ENCODE measurements at places on chromosomes 4 and X.

DNA sequence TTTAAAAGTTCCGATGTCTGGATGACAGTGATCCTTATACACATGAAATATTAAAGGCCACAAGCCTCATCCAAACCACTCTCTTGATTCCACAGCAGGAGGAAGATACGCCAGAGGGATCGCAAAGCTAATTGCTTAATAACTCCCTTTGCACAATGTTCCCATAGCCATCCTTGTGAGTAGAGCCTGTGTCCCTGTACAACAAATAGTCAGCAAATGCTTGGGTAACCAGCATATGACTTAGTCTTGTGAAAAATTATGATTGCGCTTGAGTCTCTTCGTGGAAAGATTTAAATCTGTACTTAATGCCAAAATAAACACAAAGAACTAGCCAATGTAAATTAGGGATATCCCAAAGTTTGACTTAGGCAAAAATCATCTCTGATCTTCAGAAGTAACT, 31.5 kb downstream of the SLC9A7 start:
- no peak for DNase-seq

GRCh38 chrX:3697220-3697684, 16.2 kb downstream of the PRKX start:
- no peak for DNase-seq

DNA sequence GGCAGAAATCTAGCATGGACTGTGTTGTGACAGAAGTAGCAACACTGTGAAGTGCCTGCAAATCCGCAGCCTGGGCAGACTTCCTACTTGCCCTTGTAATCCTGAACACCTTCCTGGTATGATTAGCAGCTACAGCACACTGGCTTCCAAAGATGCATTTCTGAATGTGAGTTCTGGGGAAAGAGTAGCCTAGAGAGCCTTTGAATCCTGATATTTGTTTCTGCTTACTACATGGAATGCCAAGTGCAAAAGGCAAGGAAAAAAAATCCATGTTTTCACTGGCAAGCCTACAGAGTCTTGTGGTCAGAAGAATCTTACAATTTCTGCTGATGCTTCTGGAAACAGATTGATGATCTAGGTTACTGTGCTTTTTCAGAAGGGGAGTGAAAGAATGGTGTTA, 223.7 kb downstream of the COL25A1 start:
- no peak for DNase-seq

- no peak for DNase-seq
These were observed 143.6 kb downstream of the ZAR1 start for GRCh38 chr4:48633657-48634056.

DNA sequence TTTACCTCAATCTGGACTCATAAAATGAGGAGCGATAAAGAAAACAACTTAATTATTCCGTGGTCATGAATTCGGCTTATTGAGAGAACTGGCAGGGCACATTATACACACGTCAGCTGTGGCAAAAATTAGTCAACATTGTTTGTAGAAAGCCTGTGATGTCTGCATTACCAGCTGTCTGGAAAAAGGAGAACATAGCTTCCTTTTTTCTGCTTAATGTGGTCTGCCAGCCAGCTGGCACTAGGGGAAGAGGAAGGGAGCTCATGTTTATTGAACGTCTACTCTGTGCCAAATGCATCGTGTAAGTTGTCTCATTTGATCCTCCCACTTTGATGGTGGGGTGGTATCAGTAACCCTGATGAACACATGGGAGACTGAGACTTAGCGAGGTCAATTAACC, 367.6 kb downstream of the ARHGAP24 start:
- no peak for DNase-seq

DNA sequence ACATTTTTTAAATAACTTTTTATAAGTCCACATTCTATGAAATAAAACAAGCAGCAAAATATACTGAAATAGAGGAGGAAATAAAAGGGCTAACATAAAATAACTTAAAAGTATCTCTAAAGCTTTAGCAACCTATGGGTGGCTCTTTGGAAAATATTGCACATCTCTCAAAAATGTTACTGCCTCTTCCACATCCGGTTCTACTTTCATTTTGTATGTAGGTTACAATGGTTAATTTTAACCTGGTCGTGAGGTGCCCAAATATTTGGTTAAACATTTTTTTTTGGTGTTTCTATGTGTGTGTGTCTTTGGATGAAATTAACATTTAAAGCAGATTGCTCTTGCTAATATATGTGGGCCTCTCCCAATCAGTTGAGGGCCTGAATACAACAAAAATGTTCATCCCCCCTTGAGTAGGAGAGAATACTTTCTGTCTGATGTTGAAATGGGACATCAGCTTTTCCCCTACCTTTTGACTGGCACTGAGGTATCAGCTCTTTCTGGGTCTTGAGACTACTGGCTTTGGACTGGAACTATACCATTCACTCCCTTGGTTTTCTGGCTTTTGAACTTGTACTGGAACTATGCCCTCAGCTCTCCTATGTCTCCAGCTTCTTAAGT, 353.0 kb downstream of the ADAM29 start:
- no peak for DNase-seq

DNA sequence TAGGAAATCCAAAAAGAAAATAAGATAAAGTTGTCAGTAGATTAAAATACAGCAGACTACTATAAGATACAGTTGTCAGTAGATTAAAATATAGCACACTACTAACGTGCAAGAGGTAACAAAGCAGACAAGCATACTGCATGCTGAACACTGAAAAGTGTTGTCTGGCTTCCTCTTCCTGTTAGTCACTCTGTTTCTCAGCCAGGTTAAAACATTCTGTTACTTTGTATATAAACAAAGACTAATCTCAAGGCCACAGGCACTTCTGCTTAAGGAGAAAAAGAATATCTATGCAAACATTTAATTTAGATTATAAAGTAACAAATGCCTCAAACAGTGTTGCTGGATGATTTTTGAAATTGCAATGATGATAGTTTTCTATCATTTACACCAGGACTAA, 41.0 kb upstream of the SCD5 start:
- no peak for DNase-seq

- no peak for DNase-seq
These were observed 34.8 kb downstream of the UBE2K start for GRCh38 chr4:39732728-39733127.

DNA sequence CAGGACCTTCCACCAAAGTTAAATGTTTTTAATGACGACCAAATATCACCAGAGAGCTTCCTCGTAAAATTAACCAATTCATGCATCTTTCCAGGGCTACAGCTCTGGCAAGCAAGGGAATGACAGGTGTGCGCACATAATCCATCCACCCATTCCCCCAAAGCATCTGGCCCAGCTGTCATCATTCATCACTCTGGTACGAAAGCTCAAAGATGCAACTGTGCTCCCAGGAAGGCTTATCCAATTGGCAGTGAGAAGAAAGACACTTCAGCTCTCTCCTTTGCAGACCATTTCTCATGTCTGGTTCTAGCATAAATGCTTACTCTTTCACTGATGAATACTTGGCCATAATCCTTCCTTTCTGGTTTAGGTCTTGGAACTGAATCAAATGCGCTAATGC, 139.2 kb downstream of the NSUN7 start:
- DNase-seq = no peak

DNA sequence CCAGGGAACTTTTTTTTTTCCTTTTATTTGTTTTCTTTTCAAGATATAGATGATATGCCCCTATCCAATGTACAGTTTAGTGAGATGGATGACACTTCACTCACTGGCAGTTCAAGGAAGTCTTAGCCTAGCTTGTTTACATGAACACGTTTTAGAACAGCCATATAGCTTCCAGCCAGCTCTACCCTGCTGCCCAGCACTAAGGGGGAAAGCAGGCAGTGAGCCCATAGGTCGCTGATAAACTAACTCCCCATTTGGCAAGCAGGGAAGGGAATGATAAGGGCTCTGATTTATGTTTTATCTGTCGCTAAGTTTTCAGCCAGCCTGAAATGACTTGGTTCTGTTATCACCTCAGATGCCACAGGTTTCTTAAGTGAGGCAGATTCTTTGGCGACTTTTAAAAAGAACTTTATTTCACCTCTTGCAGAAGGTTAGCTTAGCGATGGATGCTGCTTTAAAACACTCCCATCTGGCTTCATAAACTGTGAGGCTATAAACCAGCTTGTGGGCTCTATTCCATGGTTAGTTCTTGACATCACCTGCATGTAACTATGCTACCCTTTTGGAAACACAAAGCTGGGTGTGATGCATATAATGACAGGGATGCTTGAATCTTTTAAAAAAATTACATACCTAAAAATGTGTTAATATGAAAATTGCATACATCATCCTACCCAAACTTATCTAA, 348.4 kb downstream of the FBXO8 start:
- DNase-seq = no peak

GRCh38 chrX:8731559-8732395, at the start of gene ANOS1:
Gene ANOS1, minus strand, starts transcription at chrX:8732137. Its CDS starts 101 bp downstream, at chrX:8732036.
- no peak for DNase-seq

- DNase-seq = no peak
These were observed 197.6 kb downstream of the KIT start for GRCh38 chr4:54855191-54855854.

GRCh38 chr4:41323179-41323578, 66.5 kb downstream of the UCHL1 start:
- no peak for DNase-seq

DNA sequence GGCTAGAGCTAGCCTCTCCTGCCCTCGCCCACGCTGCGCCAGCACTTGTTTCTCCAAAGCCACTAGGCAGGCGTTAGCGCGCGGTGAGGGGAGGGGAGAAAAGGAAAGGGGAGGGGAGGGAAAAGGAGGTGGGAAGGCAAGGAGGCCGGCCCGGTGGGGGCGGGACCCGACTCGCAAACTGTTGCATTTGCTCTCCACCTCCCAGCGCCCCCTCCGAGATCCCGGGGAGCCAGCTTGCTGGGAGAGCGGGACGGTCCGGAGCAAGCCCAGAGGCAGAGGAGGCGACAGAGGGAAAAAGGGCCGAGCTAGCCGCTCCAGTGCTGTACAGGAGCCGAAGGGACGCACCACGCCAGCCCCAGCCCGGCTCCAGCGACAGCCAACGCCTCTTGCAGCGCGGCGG, at the start of gene AR:
TSS of gene AR (plus strand) at position 204 of the 400 bp plus-strand sequence. CDS start 1,126 bp downstream, outside the sequence.
- no peak for DNase-seq

DNA sequence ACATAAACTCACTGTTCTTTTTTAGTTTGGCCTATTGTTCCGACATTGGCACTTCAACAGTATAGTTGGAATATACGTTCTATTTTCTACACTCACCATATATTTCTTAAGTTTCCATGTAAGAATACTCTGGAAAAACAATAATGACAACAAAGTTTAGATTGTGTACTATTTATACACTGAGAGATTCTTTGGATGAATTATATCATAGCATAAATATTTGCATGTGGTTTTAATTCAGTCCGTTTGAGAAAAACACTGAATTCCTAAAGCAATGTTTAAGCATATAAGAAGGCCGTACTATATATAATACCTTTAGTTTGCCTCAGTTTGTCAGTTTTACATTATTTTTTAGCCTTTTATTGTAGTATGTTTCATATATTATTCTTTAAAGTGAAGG, 82.4 kb downstream of the RAP1GDS1 start:
- DNase-seq = no peak

- no peak for DNase-seq
These were observed 611.2 kb downstream of the PPP4R3C start for GRCh38 chrX:26851981-26852380.

GRCh38 chr4:188971125-188971524, 831.9 kb downstream of the TRIML1 start:
- no peak for DNase-seq

GRCh38 chr4:108901291-108901690, 138.4 kb upstream of the ETNPPL start:
- DNase-seq = no peak

DNA sequence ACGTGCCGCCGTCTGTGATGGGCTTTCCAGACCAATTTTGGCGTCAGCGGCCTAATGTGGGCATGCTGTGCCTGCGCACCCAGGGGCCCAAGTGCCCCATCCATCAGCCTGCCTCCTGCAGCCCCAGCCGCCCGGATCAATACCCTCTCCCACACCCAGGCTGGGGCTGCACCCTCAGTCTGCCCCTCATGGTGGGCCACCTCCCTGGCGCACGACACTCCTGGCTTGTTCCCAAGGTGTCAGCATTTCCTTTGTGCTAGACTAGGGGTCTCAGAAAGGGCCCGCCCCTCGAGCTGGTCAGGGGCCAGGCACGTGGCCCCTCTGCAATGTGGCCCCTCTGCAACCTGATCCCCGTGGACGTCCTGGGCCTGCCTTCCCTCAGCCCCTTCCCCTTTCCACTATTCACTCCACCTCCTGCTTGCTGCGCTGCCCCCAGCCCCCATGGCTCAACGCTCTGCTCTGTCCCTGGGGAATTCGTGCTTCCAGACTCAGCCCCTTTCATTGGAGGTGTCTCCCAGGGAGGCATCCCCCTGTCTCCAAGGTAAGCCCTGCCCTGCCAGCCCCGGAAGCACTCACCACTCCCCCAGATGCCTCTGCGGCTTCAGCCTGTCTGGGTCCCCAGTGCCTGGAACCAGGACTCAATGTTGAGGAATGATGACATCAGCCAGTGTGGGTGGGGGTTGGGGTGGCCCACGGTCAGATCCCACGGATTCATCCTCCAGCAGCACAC, 130.8 kb downstream of the HMX1 start:
- DNase-seq = no peak

GRCh38 chrX:123481913-123482851, 250.7 kb downstream of the THOC2 start:
- DNase-seq = no peak

DNA sequence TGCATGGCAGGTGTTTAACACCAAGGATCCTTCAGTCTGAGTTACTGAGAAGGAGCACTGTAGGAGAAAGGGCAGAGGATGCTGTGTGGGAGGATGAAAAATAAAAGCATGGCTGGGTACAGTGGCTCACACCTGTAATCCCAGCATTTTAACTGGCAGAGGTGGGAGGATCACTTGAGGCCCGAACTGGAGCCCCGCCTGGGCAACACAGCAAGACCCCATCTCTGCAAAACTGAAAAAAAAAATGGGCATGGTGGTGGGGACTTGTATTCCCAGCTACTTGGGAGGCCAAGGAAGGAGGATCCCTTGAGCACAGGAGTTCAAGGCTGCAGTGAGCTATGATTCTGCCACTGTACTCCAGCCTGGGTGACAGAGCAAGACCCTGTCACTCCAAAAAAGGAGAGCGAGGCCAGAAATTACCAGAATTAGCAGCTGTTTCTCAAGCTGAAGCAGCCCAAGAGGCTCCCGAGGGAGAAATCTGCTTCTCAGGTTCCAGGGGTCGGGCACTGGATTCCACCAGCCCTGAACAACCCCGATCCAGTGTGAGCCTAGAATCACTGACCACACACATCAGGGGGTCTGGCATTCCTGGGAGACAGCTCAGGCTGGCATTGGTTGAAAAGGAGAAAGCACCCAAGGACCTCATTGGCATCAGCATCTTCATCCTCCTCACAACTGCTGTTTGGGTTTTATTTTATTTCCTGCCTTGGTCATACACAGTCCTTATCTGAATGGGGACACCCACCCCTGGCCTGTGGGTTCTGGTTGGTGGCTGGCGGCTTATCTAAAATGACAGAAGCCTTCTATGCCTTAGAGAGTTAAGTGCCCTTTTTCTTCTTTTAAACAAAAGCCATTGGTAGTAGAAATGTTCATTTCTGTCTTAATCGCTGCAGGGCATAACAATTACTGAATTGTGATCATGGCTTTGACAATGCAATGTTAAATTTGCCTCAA, 66.3 kb upstream of the TRIM2 start:
- no peak for DNase-seq

- no peak for DNase-seq
These were observed 153.7 kb upstream of the FGF13 start for GRCh38 chrX:138865093-138865649.

GRCh38 chrX:48785186-48785539, 1.2 kb upstream of the GATA1 start:
- no peak for DNase-seq

All from esophagus squamous epithelium (tissue), 5 donors.